NCI-H82 (cell line): ENCODE measurements at places on chromosomes 1 and 21.

DNA sequence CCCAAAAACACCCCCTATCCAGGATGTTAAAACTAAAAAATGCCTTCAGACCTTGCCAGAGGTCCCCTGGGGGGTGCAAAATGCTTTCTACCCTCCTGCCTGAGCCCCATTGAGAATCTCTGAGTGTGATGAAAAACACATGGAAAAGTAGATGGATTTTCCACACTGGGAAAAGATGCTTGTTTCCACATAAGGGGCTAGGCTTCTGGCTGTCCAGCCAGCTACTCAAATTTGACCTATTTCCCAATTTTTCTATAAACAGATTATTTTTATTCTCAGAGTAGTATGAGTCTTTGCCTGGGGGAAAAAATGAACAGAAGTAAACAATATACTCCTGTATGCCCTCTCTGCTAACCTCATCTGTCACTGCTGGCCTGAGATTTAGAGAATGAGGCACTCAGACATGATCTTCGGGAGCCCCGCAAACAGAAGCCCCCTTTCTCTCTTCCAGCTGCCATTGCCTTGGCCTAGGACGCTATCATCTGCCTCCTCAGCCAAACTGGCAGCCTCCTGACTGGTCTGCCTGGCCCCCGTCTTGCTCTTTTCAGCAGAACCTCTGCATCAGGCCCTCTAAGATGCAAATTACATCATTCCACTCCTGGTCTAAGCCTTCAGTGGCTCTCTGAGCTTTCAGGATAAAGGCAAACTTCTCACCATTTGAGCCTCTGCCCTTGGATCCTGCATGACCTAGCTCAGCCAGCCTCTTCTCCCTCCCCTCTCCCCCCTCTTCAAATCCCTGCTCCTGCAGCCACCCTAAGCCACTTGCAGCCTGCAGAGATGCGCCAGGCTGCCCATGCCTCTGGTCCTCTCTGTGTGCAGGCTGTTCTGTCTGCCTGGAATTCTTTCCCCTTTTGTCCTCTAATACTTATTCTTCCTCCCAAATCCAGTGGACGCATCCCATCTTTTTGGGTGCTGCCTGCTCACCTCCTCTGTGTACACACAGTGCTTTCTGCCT, 39.7 kb upstream of the TMEM125 start:
- DNase-seq, result peak; percentile 33

GRCh38 chr1:19165501-19165900, 44.6 kb downstream of the UBR4 start:
- DNase-seq, result no peak

- DNase-seq, result peak; percentile 92
Observed at GRCh38 chr1:175887981-175888428, 144.6 kb upstream of the TNR start.

GRCh38 chr21:40244981-40245380, 377.7 kb downstream of the PCP4 start:
- DNase-seq, result no peak

- DNase-seq, result peak; percentile 36
Observed at GRCh38 chr1:201019321-201019977, 4.1 kb downstream of the KIF21B start.
